ENCODE measurements at places on chromosomes 7 and 10. TPM values are rescaled to one million over a fixed set of nuclear protein-coding genes. Genes with fewer than 3 reads are reported as not detected.
A peak's percentile ranks its signal among the peaks of the same experiment; 100 is the strongest.

DNA sequence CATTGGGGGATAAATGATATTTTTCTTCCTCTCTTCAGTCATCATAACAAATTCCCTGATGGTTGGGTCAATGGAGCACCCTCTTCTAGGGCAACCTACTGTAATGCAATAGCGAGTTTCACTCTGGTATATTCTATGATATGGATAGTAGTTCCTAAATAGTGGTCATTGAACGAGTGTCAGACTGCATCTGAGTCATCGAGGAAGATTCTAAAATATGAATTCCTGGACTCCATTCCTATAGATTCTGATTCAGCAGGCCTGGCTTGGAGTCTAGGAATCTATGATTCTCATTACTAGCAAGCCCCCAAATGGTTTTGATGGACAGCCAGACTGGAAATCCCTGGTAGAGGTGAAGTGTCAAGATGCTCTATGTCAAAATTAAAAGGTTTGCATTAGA, 254.5 kb downstream of the BUB3 start:
- no peaks in the 10 kb centered on the region for H3K36me3 ChIP-seq
- DNase-seq: no peak
- no peak overlapping the region for H3K27ac ChIP-seq
- no peaks in the 10 kb centered on the region for H3K27me3 ChIP-seq
- no peak overlapping the region for H3K4me3 ChIP-seq

GPR146 gene
- total RNA-seq: 2.5 TPM

PAPOLB gene
- not detected for total RNA-seq

DNA sequence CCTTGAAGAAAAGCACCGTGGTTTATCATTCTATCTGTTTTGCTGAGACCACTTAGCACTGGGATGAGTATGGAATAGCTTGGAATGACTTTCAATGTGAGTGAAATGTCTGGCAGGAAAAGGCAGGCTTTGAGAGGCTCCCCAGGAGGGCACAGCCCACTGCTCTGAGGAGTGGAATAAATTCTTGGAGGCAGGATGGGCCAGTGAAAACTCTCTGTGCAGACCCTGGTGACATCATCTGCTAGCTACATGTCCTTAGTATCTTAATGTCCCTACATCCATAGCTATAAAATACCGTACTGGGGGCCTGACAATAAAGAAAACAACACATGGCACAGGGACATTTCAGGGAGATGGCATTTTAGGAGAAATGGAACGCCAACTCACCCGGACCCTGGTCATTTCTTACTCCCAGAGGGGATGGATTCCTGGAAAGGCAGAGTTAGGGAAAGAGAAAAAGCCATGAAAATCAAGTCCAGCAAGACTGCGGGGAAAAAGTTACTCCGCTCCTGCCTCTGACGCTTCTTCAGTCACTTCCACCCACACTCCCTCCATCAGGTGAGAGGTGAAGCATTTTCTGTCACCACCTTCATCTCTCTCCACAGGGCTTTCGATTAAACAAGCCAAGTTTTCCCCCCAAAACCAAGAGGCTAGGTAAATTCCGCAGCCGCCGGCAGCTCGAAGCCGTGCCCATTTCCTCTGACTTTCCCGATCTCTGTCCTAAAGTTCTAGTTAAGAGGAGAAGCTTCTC, 991 bp downstream of the ZNF239 start:
- H3K27me3 ChIP-seq: no peaks in the 10 kb centered on the region
- H3K36me3 ChIP-seq: peaks cover 16% of the 10 kb centered on the region
- H3K4me1 ChIP-seq: peaks cover 25% of the 10 kb centered on the region
- DNase-seq: no peak
- peak overlapping the region; percentile 62 for H3K4me3 ChIP-seq

GRCh38 chr10:79182781-79183467, 114.2 kb downstream of the ZMIZ1 start:
- no peaks in the 10 kb centered on the region for H3K27me3 ChIP-seq
- no peak overlapping the region for H3K4me3 ChIP-seq
- no peaks in the 10 kb centered on the region for H3K36me3 ChIP-seq
- DNase-seq: no peak

NUTM2B gene
- total RNA-seq: 0.91 TPM

DNA sequence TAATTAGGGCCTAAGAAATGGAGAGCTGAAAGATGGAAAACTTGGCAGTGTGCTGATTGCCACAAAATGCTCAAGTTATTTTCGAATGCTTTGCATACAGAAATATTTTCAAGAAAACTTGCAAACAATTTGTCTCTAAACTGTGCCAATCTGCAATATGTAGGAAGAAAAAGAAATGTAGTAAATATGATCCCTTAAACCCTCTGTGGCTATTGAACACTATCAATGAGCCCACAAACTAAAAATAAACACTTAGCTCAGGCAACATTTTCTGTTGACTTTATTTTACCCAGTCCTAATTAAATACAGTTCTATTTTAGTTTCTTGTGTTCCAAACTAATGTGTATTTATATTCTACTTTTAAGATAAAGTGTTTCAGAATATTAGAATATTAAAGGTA, 342.1 kb downstream of the SEMA3D start:
- H3K27ac ChIP-seq: no peak overlapping the region
- H3K4me3 ChIP-seq: no peak overlapping the region
- no peaks in the 10 kb centered on the region for H3K4me1 ChIP-seq
- no peaks in the 10 kb centered on the region for H3K27me3 ChIP-seq

DNA sequence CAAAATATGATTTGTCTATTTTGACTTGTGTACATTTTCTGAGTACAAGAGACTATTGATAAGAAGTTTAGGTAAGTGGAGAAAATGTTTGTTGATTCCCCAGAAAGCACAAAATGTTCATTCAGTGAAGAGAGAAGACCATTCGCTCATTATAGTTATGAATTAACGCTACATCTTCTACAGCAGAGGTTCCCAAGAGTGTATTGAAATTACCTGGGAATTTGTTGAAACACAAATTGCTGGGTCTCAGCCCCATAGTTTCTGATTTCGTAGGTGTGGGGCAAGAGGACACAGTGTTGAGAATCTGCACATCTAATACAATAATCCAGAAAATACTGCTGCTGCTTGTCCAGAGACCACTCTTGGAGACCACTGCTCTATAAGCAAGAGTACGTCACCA, 24.2 kb downstream of the JAZF1 start:
- peaks cover 32% of the 10 kb centered on the region for H3K4me1 ChIP-seq
- H3K27ac ChIP-seq: no peak overlapping the region
- no peaks in the 10 kb centered on the region for H3K36me3 ChIP-seq
- no peak for DNase-seq
- peaks cover 11% of the 10 kb centered on the region for H3K27me3 ChIP-seq

MEIG1 gene
- total RNA-seq: not detected

DNA sequence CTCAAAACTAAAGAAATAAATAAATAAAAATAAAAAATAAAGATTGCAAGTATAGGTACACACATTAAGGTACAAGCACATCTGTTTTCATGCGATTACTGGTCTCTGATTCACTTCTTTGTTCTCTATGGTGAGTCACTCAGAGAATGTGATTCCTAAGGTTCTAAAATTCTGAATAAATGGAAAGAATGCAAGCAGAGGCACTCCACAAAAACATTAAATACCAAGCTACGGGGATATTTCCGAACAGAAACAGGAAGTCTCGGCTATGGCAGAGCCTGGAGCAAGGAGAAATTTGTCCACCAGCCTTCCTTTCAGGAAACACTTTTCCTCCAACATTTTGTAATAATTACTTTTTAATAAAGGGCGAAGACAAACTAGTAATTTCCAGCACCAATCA, 1.4 kb downstream of the VOPP1 start:
- peak overlapping the region; percentile 93 for H3K27ac ChIP-seq
- H3K4me3 ChIP-seq: peak overlapping the region; percentile 91
- peaks cover 73% of the 10 kb centered on the region for H3K4me1 ChIP-seq
- no peak for DNase-seq
- H3K27me3 ChIP-seq: no peaks in the 10 kb centered on the region

- no peaks in the 10 kb centered on the region for H3K27me3 ChIP-seq
- DNase-seq: peak; percentile 80
- H3K4me1 ChIP-seq: peaks cover 29% of the 10 kb centered on the region
- peaks cover 4% of the 10 kb centered on the region for H3K36me3 ChIP-seq
These were observed 48.1 kb downstream of the PDLIM1 start for GRCh38 chr10:95242581-95243317.

DNA sequence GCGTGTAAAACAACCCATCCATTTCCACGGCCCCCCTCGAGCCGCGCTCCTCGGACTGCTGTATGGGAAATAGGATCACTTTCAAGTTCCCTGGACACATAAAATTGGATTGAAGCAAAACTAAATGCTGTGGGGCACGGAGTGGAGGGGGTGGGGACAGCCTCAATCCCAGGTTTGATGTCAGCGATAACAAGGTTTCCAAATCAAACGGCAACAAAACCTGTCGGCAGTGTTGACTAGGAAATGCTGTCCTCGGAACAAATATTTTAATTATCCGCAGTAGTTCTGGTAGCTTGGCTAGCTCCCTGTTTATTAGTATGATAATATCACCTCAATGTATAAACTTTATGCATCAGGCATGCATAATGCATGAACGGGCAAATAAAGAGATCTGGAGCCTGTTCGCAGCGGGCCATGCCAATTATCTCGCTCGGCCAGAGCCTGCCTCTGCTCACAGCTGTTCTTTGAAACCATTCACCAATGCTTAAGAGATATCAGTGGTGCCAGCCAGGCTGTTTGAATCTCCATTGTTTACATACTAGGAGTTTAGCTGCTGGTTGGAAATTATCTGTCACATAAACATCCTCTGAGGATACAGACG, 161.1 kb downstream of the PAXIP1 start:
- no peaks in the 10 kb centered on the region for H3K4me1 ChIP-seq
- no peak for DNase-seq
- H3K4me3 ChIP-seq: no peak overlapping the region
- H3K36me3 ChIP-seq: no peaks in the 10 kb centered on the region

GRCh38 chr7:100983451-100984187, 14.3 kb downstream of the MUC12 start:
- DNase-seq: no peak
- no peak overlapping the region for H3K27ac ChIP-seq
- no peaks in the 10 kb centered on the region for H3K4me1 ChIP-seq
- no peak overlapping the region for H3K4me3 ChIP-seq

GRCh38 chr7:106606120-106606519, 54.8 kb downstream of the CCDC71L start:
- no peak overlapping the region for H3K27ac ChIP-seq
- H3K36me3 ChIP-seq: no peaks in the 10 kb centered on the region
- no peak for DNase-seq
- H3K27me3 ChIP-seq: no peaks in the 10 kb centered on the region
- no peak overlapping the region for H3K4me3 ChIP-seq

OR2A5 gene
- not detected for total RNA-seq

LHFPL3 gene
- total RNA-seq: not detected

PWWP2B gene
- total RNA-seq: 5.0 TPM

WNT8B gene
- 0.43 TPM for total RNA-seq

DNA sequence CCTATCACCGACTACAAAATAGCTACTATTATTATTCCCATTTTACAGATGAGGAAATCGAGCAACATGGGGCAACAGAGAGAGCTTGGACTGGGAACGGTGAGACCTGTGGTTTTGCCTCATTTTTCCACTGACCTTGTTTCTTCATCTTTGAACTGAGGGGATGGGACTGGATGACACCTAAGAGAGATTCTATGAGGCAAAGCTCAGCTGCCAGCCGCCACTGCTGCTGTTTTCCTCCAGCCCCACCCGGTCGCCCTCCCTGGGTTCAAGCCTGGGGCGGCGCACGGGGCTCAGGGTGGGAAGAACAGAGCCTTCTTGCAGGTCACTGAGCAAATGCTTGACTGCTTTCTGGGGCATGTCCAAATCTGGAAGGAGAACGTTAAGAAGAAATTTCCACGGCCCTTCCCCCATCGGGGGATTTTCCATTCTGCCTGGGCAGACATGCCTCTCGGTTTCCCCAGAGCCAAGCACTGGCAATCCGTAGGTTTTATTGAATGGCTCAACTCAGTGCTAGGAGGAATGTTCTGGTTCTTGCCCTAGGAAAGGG, 12.3 kb downstream of the DDIT4 start:
- H3K4me3 ChIP-seq: no peak overlapping the region
- H3K27ac ChIP-seq: peak overlapping the region; percentile 65
- H3K4me1 ChIP-seq: peaks cover 34% of the 10 kb centered on the region
- H3K27me3 ChIP-seq: no peaks in the 10 kb centered on the region
- DNase-seq: no peak

DNA sequence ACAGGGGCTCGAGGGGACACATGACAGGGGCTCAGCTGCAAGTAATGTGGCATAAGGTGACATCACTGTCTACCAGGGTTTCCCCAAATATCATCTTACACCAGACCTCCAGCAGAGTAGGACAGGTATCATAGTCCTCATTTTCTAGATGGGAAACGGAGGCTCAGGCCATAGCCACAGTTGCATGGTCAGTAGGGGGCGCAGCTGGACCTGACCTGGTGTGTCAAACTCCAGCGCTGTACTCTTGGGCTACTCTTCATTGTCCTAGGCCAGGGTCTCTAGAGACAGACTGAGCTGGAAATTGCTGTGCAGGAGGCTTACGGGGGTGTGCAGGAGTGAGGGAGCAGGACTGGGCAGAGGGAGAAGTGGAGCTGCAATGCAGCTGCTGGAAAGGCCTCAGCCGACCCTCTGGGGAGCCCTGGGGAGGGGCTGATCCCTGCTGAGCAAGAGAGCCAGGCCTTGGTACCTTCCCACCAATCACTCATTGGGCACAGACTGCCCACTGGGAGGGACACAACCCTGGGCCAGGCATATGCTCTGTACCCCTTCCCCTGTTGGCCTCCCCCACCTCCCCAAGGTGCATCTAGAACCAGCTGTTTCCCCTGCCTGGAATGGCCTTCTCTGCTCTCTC, 89.9 kb downstream of the CDH23 start:
- no peaks in the 10 kb centered on the region for H3K36me3 ChIP-seq
- DNase-seq: peak; percentile 77
- H3K4me3 ChIP-seq: no peak overlapping the region
- H3K4me1 ChIP-seq: no peaks in the 10 kb centered on the region

- H3K36me3 ChIP-seq: peaks cover 5% of the 10 kb centered on the region
- H3K27ac ChIP-seq: no peak overlapping the region
- no peaks in the 10 kb centered on the region for H3K27me3 ChIP-seq
These were observed 54.4 kb downstream of the MCMBP start for GRCh38 chr10:119817991-119818888.

DNA sequence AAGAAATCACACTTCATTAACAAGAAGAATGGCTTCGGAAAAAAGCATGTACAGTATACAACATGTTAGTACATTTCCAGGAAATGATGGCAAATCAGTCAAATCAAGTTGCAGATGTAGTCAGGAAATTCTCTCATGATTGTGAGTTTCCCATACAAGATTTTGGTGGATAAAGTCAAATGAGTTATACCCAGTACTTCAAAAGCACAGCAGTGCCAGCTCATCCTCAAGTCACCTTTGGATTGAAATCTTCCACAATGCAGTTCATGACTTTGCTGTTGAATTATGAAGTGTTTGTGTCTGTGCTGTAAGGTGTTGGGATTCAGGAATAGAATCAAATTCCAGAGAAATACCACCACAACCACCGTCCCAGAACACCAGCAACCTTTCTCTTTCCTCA, 301.3 kb upstream of the BMPER start:
- no peak overlapping the region for H3K27ac ChIP-seq
- H3K36me3 ChIP-seq: no peaks in the 10 kb centered on the region
- no peak for DNase-seq
